ENCODE measurements at places on chromosomes 5 and 9.

DNA sequence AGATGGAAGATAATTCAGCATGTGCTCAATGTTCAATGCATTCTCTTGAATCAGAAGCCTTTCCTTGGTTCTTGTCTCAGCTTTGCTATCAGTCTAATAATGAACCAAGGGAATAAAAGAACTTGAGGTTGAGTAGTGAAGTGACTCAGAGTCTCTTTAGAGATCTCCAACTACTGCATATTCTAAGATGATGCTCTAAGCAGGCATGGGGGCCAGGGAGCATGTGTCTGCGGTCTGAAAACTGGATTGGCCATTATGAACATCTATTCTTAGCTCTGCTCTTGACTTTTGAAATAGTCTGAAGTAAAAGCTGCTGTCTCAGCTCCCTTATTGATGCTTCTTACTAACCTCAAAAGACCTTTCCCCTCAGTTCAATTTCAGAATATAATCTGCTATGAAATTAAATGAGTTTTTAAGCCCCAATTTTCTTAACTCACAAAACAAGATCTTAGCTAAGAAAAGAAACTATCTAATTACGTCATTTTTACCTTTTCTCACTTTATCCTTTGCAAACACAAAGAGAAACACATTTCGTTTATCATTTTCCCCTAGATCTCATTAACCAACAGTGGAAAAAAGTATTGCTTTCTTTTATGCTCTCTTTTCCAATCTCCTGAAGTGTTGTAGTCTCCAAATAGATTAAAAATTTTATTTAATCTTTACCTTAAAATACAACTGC lies 44.8 kb downstream of the PLCXD3 start:
- no peak for DNase-seq

DNA sequence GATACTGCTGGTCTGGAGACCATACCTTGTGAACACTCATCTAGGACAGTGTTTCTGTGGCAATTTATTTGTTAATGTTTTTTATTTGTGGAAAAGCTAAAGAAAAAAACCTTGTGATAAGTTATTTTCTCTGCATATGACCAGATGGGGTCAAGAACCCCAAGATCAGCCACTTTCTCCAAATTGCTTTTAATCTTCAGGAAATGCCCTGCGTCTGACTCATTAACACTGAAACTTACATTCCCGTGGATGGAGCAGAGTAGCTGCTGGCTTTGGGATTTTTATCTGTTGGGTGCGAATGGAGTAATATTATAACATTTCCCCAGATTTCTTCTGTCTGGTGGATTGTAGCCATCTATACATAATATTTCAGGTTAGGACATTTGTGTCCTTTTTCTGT lies 444.5 kb downstream of the SH3GL2 start:
- DNase-seq, result no peak

- DNase-seq, result no peak
These were observed 176.8 kb downstream of the ISOC1 start for GRCh38 chr5:129271308-129271707.

GRCh38 chr9:818958-819357 lies 22.5 kb upstream of the DMRT1 start:
- no peak for DNase-seq

DNA sequence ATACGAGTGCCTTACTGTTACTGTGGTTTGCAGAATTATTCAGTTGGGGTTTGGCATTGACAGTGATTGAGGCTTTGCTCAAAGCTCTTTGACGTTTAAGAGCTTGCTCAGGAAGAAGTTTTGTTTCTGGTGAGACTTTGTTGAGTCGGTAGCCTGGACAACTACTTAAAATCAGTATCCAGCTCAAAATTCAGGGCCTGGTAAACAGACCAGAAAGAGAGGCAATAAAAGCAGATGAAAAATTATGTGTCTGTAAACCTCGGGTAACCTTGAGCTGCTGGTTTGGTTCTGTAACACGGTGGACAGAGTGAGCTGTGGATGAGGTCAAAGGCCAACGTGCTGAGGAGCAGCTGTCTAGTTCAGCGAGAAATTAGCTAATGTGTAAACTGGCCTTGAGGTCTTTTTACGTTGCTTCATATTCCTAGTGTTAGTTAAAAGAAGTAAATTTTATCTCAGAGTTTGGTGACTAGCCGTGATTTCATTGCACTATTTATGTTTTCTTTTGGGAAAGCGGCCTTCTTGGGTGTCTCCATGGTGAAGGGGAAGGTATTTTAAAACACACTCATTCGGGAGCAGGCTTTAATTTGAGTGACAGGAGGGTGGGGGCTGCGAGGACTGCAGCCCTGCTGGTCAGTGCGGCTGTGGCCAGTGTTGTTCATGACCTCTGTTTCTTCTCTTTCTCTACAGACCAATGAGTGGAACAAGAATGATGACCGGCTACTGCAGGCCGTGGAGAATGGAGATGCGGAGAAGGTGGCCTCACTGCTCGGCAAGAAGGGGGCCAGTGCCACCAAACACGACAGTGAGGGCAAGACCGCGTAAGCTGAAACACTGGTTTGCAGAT lies 82.0 kb upstream of the TTC23L start:
- DNase-seq, result no peak

DNA sequence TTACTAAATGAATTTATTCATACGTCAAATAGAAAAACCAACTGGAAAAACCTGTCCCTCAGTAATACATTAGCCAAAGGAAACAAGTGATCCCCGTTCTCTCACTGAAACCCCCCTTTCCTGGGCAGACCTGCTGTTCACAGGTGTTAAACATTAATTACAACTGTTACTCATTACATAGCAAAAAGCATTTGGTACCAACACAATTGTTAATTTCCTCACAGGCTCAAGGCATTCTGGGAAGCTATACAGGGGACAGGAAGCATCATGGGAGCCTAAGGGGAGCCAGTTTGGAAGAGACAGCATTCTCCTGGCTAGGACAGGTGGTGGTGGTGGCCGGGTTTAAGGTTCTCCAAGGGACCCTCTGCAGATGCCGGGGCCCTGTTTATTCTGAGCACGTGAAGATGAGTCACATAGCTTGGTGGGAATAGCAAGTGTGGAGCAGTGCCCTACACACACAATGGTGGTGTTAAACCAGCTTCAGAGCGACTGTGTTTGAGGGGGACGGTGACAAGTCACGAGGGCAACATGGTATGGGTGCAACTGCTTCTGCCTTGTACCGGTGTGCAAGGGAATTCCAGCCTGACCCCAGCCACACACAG lies 62.6 kb upstream of the SLC25A51 start:
- DNase-seq, result no peak

GRCh38 chr5:23703940-23704855 lies 196.8 kb downstream of the PRDM9 start:
- DNase-seq, result no peak

- DNase-seq, result peak; percentile 9
These were observed 21.3 kb downstream of the AKNA start for GRCh38 chr9:114366334-114367128.

DNA sequence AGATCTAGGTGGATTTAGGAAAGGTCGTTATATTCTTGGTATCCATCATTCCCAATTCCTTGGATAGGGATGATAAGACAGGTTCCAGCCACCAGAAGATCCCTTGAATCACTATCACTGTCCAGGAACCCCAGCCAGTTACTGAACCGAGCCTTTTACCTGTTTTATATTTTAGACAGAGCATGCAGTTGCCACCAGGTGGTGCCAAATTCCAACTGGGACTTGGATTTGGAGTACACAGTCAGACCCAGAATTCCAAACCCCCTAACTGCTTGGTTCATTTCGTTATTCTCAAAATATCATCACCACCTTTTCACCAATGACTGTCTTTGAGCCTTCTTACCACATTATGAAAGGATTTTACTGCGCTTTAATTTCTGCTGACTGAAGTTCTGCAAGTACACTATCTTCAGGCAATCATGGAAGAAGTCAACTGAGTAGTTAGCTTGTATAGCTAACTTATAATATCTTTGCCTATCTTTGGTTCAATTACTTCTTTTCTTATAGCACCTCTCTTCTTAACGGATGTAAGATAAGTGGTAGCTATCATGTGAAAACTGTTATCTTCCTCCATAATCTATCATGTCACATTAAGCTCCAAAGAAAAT lies 191.8 kb downstream of the PRR16 start:
- DNase-seq, result no peak

DNA sequence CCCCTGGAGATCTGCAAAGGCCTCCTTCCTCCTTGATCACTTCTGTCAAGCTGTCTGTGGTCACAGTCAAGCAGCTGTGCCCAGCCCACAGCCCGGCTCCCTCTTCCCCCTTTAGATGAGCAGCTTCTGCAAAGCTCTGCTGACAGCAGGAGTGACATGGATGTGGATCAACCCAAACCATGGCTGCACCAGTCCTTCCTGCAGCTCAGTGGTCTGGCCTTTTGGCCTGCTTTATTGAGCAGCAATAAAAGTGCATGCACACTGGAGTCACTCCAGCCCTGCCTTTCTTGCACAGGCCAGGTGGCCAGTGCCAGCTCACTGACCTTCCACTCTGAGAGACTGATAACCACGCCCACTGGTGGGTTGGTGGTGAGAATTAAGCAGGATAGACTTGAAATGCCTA lies 91.3 kb upstream of the OTULINL start:
- DNase-seq, result peak; percentile 90

- no peak for DNase-seq
These were observed 76.1 kb upstream of the ASS1 start for GRCh38 chr9:130368631-130369103.

- no peak for DNase-seq
These were observed 30.6 kb upstream of the SMU1 start for GRCh38 chr9:33106827-33107621.

DNA sequence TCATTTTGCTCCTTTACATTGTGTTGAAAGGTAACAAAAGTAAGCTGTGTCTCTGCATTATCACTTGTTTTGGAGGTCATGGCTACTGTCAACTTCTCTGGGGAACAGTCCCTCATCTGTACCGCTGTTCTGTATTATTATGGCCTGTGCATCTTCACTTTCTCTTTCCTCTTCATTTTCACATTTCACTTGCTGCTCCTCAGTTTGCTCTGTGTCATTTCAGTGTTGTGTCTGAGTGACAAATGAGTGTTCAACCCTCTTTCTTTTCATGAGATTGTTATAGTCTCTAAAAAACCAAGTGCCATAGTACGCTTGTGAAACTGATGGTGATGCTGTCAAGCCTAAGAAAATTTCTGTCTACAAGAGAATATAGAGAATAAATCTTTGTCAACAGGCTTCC lies 122.0 kb upstream of the FER start:
- no peak for DNase-seq

DNA sequence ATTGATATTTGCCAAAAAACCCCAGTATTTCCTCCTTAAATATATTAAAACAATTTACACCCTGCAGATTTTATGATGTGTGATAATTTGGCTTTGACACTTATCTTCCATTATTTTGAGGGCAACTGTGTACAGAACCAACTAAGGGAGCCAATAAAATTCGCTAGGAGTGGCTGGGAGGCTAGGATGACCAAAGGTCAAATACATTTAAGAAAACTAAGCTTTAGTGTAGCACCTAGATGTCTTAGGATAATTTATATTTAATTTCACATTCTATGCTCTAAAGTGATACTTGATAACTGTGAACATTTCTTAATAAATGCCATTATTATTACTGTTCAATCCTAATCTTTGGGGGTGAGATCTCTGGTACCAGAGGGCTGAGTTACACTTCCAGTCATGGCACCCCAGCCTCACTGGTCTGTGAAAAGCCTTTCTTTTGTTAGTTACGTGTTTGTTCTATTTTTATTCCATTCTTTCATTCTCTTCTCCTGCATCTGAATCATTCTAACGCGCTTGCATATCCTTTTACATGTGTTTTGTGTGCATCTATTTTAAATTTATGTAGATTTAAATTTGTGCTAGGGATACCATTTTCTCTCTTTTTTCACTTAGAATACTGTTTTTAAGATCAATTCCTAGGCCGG lies 19.1 kb downstream of the MSANTD3 start:
- no peak for DNase-seq

GRCh38 chr5:134586866-134587524 lies 45.6 kb downstream of the SAR1B start:
- DNase-seq, result peak; percentile 76

DNA sequence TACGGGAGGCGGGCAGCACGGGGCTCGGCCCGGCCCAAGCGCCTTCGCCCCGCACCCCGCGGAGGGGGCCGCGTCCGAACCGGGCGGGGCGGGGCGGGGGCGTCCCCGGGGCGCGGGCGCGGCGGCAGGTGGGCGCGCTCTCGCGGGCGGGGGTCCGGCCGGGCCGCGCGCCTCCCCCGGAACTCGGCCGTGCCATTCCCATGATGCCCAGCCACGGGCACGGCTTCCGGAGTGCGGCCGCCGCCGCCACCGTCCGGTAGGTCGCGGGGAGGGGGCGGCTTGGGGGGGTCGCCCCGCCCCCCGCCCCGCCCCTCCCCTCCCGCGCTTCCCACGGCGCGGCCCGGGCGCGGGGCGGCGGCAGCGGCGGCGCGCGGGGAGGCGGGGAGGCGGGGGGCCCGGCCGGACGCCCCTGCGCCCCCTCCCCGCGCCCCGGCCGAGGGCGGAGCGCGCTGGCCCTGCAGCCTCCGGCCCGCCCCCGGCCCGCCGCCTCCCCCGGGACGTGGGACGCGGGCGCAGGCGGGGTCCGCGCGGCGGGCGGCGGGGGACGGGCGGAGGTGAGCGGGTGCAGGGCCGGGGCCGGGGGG lies at the start of gene PPP1R26:
TSS of gene PPP1R26 (plus strand) at position 314 of the 584 bp plus-strand sequence. CDS start 4,729 bp downstream, outside the sequence.
- no peak for DNase-seq

DNA sequence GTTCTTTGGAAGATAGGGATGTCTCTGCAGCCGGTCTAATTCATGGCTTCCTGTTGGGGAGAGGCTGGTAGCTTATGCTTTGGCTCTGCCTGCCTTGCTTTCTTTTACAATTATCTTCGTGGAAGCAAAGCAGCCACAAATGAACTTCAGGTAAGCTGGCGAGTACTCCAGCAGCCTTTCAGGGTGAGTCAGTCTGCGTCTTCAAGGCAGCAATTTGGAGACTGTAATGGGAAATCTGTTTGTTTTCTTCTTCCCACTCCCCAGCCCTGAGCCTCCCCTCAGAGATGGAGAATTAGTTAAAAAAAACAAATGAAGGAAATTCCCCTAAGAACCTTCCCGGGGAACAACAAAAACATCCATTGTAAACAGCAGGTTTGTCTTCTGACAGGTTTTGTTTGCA lies 100.1 kb downstream of the PSAT1 start:
- no peak for DNase-seq

- no peak for DNase-seq
These were observed 152.4 kb upstream of the RAPGEF1 start for GRCh38 chr9:131892162-131892707.

GRCh38 chr5:141904551-141904950 lies 19.1 kb upstream of the DELE1 start:
- DNase-seq, result no peak

DNA sequence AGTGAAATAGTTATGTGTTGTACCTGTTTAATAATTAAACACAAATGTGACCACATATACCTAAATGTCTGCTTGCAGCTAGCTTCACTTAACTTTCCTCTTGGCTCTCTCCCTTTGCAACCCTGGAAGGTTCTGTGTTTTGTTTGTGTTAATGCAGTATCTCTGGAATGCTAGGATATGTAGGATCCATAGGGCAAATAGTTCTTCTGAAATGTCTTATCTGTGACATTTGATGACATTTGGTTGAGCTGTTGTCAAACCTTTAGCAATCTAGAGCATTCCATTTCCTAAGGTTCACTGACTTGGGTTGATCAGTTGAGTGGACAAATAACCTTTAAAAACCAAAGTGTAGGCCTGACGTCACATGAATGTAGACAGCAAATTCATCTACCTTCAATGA lies 21.8 kb downstream of the CTNNA1 start:
- DNase-seq, result no peak

Measured in inflammatory macrophage (primary cell).